ENCODE measurements at places on chromosomes 13 and 19.

DNA sequence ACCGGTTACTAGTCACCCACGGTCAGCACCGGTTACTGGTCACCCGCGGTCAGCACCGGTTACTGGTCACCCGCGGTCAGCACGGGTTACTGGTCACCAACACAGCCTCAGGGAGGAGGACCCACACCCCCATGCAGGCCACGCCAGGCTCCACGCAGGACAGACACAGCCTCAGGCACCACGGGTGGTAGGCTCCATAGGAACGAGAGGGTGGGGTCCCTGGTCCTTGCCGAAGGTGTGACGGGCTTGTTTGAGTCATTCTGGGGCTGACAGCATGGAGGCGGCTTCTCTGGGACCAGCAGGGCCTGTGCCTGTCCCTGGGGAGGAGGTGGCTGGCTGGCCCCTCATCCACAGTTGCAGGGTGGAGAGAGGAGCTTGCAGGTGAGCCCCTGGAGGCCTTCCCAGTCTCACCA is 122.8 kb upstream of the SOX1 start:
- DNase-seq, result no peak

- no peak for DNase-seq
These were observed 95.0 kb upstream of the KLF12 start for GRCh38 chr13:74229242-74229641.

- no peak for DNase-seq
These were observed 306.9 kb upstream of the KLHL1 start for GRCh38 chr13:70415136-70415535.

DNA sequence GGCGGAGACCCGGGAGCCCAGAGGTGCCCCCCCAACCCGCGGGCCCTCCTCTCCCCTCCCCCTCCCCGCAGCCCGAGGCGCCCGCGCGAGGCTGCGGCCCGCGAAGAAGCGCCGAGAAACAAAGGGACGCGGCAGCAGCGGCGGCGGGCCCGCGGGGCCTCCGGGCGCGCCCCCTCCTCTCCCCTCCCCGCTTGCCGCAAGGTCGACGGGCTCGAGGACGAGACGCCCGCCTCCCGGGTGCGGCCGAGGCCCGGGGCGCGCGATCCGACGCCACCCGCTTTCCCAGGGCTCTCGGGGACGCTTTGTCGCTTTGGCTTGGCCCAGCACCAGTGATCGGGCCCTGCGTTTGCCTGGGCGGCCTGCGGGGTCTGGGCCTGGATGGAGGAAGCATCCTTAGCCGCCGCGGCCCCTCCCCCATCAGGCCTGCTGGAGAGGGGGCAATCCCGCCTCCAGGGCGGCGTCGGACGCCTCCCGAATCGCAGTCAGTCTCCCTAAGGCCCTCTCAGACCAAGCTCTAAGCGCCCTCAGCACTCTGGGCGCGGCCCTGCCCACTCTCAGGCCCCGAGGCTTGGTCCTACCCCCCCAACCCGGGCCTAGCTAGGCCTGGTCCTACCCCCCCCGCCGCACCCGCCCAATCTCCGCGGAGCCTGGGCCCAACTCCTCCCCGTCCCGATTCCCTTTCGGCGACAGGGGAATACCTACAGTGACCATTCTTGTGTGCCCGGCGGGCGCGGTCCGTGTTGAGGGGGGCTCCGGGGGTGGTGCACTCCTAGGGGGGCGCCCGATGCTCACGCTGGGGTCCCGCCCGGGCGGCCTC is 740 bp downstream of the ELAVL3 start:
- DNase-seq, result no peak

GRCh38 chr13:50417597-50417996 is 402.4 kb downstream of the KCNRG start:
- no peak for DNase-seq

DNA sequence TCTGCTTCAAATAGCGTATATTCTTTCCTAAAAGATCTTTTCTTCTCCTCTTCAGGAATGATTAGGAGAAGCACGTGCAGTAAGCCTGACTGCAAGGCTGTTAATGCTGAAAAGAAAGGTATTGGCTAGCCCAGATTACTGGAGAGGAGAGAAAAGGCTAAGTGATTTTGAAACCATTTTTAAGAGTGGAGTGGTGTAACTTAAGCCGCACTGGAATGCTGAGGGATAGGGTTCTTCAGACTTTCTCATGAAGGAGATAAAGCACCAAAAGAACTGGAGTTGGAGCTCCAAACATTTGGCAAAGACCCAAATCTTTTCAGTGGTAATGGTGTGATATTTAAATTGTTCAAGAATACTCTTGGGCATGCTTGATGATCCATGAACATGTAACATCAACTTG is 388.3 kb downstream of the COG6 start:
- DNase-seq, result no peak

DNA sequence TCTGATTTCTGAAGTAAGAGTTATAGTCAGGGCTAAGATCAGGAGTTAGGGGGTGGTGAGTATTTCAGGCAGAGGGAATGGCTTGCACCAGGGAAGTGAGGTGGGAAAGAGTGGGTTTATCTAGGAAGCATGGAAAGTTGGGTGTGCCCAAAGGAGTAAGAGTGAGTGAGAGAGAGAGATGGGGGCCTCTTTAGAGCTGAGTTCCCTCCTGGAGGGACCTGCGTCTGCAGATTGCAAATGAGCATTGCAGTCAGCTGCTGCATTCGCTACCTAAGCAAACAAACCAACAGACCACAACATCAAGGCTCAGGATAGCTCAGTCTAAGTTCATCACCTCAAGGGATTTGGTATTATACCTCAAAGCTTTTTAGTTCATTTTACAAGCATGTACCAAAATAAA is 405.8 kb downstream of the FGF9 start:
- DNase-seq, result no peak

DNA sequence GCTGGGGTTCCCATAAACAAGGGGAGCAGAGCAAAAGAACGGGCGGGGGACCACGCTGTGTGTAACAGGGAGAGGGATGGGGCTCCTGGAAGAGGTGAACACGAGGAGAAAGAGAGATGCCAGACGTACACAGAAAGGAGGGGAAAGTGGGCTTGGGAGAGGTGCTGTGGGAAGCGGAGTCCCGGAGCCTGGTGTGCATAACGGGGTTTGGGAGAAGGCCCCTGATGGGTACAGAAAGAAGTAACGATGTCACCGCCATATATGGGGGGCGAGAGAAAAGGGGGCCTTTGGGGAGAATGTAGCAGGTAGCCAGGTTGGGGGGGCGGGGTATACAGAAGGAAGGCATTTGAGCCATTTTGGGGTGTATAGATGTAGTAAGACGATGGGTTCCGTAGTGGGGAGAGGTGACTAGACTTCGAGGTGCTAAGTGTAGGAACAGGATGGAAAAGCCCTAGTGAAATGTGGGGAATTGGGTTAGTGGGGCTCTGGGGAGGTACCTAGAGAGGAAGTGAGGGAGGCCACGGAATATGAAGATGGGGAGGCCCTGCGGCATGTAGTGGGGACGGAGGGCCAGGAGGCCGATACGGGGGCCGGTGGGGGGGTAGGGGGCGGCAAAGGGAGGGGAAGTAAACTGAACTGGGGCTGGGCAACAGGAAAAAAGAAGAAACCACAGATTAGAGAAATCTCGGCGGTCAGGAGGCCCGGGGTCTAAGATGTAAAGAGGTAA is 787 bp downstream of the ZNF580 start:
- no peak for DNase-seq

GRCh38 chr19:18558604-18559003 is 934 bp downstream of the KXD1 start:
- no peak for DNase-seq

GRCh38 chr19:8333767-8334457 is 9.2 kb downstream of the KANK3 start:
- DNase-seq, result no peak

GRCh38 chr13:39578821-39579291 is 24.1 kb downstream of the LHFPL6 start:
- no peak for DNase-seq

DNA sequence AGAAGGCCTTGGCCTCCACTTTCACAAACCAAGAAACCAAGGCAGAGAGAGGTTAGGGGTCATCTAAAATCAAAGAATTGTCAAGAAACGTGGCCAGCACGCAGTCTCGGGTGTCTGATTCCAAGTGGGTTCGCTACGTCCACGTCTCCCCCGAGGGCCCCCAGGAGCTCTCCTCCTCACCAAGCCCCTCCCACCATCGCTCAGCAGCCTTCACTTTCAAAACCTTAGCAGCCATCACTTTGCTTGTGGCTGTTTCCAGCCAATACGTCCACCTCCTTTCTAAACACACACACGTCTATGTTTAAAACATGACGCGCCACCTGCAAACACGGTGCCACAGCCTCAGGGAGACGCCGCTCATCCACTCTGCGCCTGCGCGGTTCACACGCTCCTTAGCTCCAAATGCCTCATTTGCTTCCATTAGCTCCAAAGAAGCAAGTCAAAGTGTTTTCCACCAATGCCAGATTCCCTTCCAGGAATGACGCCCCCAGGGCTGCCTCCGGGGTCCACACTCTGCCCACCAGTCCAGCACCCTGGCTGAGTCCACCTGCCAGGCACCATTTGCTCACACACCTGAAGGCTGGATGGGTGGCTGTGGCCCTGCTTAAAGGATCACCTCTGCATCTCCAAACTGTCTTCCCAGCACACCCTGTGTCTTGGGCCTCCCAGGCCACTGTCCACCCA is 5.5 kb downstream of the RASA3 start:
- DNase-seq, result no peak

GRCh38 chr19:35738021-35738886 is 4.0 kb downstream of the IGFLR1 start:
- DNase-seq, result no peak

DNA sequence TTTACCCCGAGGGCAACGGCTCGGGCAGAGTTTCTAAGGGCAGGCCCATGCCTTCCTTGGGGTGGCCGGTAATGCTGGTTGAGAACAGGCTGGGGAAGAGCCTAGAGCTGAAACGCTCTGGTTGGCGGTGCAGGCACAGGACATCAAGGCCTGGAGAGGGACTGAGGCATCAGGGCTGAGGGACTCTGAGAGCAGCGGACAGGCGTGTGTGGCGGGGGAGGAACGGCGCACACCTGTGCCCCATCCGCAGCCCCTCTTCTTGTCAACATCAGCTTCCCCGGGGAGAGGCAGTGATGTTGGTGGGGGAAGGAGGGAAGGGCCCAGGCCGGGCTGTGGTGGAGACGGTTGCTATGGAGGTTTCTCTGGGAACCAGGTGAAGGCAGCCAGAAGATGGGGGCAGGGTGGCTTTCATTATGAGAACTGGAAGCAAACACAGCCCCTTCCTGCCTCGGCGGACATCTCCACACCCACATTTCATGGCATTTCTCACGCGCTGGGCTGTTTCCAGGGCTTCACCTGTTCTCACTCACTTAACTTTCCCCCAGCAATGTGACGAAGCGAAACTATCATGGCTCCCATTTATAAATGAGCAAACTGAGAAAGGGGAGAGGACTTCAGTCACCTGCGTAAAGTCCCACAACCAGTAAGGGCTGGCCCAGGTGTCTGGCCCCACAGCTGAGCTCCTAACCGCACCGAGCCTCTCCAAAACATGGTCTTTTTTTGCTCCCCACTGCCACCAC is 8.2 kb upstream of the ATF5 start:
- DNase-seq, result no peak

DNA sequence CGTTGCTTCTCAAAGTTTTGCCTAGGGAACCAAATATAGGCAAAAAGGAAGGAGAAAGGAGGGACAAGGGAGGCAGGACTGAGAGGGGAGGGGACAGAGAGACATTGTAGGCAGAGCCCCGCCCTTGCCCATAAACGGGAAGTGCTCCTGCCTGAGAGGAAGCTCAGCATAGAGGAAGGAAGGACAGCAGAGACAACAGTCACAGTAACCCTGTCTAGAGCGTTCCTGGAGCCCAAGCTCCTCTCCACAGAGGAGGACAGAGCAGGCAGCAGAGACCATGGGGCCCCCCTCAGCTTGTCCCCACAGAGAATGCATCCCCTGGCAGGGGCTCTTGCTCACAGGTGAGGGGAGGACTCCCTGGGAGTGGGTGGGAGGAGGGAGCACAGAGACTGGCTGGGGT is at the start of gene CEACAM21:
Gene CEACAM21 (plus strand): TSS at position 169 of the 400 bp plus-strand sequence. CDS start 109 bp downstream, at position 278.
- DNase-seq, result no peak

DNA sequence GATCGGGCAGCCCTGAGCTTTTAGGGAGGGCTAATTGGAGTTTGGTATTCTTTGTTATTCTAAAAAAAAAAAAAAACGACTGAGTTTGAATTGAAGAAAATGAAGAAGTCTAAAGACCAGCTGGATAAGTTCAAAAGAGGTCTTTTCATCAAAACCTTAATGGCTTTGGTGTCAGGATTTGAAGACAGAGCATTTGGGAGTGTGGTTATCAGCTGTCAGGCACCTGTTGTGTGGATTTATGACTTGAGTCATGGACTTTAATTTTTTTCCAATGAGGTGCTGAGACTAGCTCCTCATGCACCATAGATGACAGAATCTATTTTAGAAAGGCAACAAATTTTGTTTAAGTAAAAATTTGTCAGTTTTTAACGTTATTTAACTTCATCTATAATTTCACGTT is 72.5 kb downstream of the FREM2 start:
- DNase-seq, result no peak

DNA sequence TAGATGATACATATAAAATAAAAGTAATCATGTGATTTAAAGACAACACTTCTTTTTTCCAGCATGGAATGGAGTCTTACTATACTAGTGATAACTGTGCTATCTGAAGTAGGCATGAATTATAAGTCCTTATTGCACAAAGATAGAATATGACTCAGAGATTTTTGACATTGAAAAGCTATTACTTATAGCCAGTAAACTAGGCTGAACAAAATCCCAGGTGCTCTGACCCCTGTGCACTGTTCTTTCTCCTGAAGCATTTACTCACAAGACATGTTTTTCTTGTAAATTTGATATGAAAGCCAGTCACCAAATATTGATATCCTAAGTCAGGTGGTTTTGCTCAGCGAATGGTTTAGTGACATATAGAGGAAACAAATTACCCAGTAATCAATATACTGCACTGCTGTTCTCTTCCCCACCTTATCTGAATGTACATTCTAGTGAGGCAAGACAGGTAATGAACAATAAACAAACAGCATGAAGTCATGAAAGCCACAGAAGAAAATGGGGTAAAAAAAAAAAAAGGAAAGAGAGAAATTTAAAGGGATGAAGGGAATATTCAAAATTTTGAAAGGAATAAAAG is 1567.0 kb upstream of the SPRY2 start:
- no peak for DNase-seq

- DNase-seq, result no peak
These were observed 5.7 kb downstream of the ZNF526 start for GRCh38 chr19:42225718-42226292.

- no peak for DNase-seq
These were observed 25.7 kb upstream of the WASF3 start for GRCh38 chr13:26531742-26532141.

GRCh38 chr13:114107686-114108081 is 24.7 kb downstream of the RASA3 start:
- DNase-seq, result peak; percentile 64

Measured in fibroblast of skin of scalp (primary cell).